CD8-positive, alpha-beta T cell (primary cell): ENCODE measurements at places on chromosomes 4 and X. TPM values are rescaled to one million over a fixed set of nuclear protein-coding genes. Genes with fewer than 3 reads are reported as not detected.

Gene SPRY1
- 66.1 TPM for total RNA-seq

DNA sequence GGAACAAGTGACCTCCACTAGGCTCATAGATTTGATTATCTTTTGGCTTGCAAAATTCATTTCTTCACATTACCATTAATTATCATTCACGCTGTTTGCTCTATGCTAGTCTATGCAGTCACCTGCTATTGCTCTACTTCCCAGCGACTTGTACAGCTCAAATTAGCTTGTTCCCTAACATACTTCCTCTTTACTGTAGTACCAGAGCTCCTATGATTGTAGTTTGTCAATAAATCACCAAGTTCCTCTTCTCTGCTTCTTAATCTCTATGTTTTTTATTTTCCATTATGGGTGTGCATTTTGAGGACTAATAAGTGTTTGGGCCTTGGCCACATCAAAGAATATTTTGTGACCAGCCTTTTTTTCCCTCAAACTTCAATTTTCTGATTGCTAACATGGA, 6.2 kb upstream of the GSPT2 start:
- no peak for DNase-seq

GRCh38 chr4:40831146-40831907, 81.6 kb downstream of the NSUN7 start:
- DNase-seq: no peak

DNA sequence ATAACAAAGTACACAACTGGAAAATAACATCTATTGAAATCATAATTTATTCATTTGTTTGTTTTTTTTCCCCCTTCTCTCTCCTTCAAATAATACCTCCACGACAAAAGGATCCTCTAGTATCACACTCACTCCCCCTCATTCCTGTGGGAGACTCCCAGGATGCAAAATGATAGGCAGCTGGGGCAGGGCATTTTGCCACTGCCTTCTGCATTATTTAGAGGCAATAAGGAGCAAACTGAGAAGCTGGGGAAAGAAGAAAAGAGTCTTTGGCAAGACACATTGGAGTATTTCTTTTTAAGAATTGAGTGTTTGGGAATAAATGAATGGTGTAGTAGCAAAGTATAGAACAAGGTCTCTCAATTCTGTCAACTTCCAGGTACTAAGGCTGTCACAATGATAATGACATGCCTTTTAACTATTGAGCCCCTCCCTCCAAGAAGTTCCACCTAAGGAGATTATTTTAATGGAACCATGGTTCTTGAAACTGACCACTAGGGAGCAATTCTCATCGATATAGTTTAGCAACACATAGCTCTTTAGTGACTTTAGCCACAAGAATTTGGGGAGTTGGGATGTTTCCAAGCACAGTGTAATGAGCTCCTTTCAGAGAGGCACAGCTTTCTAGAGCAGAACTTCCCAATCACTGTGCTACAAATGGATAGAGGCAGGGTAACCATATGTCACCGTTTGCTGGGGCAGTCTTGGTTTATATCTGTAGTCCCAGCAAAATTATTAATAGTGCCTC, 303.3 kb downstream of the FRMPD4 start:
- DNase-seq: no peak

- DNase-seq: no peak
Observed at GRCh38 chr4:48103483-48104139, 30.4 kb downstream of the TXK start.

GRCh38 chrX:84318661-84319060, 130.7 kb upstream of the RPS6KA6 start:
- no peak for DNase-seq
